Kidney epithelial cell (primary cell): ENCODE measurements at places on chromosomes 6 and 20. TPM values are rescaled to one million over a fixed set of nuclear protein-coding genes. Genes with fewer than 3 reads are reported as not detected.

- DNase-seq = no peak
These were observed 2.6 kb downstream of the PPP1R14C start for GRCh38 chr6:150145427-150145826.

GRCh38 chr6:138795809-138796603, at the start of gene ECT2L:
Gene ECT2L, plus strand, starts transcription at chr6:138796087. Its CDS starts 17,188 bp downstream, at chr6:138813275.
- DNase-seq = no peak

- DNase-seq = no peak
These were observed 1.1 kb upstream of the RPS12 start for GRCh38 chr6:132813173-132813856.

Gene DZANK1
- total RNA-seq = 1.4 and 2.9 TPM in 2 replicates

GRCh38 chr6:32096087-32096393, 13.1 kb downstream of the TNXB start:
- no peak for DNase-seq

Gene LY6G5B
- total RNA-seq = 2.8 and 6.0 TPM in 2 replicates

- DNase-seq = no peak
These were observed 51.7 kb upstream of the FOXP4 start for GRCh38 chr6:41494212-41495110.

- DNase-seq = no peak
These were observed 112.0 kb downstream of the CDK19 start for GRCh38 chr6:110703010-110703905.

DNA sequence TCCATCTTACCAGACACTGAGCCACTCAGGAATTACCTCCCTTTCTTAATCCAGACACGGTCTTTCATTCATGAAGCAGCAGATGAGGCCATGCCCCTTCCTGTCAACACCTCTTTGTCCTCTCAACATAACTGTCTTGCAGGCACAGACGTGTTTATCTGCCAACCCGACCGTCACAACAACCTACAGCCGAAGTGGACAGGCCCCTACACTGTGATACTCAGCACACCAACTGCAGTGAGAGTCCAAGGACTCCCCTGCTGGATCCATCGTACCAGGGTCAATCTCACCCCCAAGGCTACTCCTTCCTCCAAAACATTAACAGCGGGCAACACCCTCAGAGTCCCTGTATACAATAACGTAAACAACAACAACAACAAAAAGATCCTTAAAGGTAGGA, 30.6 kb upstream of the ULBP3 start:
- DNase-seq = no peak

Gene TTPAL
- 15.4 and 25.1 TPM in 2 replicates for total RNA-seq
